ENCODE measurements at places on chromosomes 7 and 10.
A peak's percentile ranks its signal among the peaks of the same experiment; 100 is the strongest.

DNA sequence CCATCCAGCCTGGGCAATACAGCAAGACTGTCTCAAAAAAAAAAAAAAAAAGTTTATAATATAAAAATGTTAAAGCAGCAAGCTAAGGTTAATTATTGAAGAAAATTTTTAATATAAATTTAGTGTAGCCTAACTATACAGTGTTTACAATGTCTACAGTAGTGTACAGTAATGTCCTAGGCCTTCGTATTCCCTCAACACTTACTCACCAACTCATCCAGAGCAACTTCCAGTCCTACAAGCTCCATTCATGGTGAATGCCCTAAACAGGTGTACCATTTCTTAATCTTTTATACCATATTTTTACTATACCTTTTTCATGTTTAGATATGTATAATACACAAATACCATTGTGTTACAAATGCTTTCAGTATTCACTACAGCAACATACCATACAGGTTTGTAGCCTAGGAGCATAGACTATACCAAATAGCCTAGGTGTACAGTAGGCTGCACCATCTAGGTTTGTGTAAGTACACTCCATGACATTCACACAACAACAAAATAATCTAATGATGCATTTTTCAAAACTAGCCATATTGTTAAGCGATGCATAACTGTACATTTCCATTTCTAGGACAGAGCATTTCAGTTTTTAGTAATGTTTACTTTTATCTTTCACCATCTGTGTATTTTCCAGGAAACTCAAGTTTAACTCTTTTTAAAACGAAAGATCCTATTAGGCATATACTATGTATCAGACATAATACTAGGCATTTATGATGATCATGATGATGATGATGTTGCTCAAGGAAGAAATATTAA is 43.3 kb downstream of the CNOT4 start:
- DNase-seq: no peak

- DNase-seq: peak; percentile 30
These were observed 153.3 kb downstream of the STK31 start for GRCh38 chr7:23863209-23863787.

- DNase-seq: peak; percentile 53
These were observed 168.6 kb downstream of the MLLT10 start for GRCh38 chr10:21702633-21703111.

DNA sequence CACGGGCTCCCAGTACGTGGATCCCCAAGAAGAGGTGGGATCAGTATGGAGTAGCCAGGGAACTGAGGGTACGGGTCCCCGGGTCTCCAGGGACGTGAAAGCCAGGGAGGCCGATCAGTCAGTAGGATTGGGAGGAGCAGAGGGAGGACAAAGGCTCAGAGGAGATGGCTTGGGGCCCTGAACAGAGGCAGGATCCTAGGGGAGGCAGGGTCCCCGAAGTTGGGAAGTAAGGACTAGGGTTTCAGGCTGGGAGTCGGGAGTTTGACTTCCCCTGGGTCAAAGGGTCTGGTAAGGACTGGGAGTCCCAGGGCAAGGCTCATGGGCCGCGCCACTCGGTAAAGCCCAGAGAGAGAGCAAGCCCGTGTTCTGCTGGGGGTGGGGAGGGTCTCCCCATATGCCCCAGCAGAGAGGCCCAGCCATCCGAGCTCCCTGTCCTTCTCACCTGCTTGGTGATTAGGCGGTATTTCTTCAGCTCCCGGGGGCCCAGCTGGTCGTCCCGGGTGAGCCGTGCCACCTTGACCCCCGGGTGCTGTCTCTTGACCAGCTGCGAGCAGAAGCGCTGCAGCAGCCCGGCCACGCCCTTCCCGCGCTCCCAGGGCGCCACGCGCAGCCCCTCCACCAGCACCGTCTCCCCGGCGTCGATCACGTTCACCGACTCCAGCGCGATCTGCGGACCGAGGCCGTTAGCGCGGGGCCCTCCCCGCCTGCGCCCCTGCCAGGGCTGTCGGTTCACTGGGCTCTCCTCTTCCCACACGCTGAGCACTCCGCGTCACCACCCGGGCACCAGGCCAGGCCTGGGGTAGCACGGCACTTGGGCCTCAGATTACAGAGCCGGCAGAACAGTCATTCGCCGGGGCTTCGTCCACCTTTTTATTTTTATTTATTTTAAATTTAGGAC is 7.0 kb downstream of the NAT16 start:
- DNase-seq: no peak

DNA sequence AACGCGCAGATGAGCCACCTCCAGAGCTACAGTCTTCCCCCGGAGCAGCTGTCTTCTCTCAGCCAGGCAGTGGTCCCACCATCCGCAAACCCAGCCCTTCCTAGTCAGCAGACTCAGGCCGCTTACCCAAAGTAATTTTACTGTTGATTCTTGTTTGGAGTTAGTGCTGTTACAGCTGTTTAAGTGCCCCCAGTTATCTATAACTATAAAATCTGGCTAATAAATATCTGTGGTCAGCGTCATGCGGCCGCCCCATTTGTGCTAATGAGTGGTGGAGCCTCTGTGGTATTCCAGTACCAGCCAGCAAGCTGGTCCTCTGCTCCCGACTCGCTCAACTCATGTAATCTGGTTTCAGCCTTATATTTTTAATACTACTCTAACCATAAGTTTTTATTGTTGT is 43.2 kb upstream of the TMEM236 start:
- DNase-seq: no peak

DNA sequence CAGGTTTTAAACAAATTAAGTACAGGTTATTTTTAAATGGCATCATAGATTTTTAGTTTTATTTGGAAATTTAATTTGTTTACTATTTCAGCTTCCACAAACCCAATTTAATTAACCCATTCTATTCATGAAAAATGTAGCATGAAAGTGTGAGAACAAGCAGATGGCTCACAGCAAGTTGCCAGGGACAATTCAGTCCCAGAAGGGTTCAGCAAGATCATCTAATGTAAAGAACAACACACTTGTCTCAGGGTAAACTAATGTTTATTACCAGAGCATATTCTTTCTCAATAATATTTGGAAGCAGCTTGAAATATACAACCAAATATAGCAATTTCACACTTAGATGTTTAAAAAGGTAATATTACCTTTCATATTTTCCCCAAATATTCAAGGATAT is 166.9 kb upstream of the SLC13A1 start:
- no peak for DNase-seq

DNA sequence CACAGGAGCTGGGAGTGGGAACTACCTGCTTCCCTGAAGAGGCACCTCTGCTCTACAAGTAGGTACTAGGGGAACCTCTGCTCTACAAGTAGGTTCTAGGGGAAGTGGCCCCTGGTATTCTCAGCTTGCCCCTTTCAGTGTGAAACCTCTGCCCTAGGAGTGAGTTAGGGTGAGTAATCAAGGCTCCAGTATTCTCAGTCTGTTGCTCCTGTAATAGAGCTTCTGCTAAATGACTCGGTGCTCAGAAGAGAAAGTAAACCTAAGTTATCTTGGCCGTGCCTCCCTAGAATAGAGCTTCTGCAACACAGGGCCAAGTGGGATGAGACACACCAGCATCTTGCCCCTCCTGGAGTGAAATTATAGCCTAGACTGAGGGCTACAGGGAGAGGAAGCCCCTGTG is 13.4 kb upstream of the RASSF4 start:
- DNase-seq: no peak

DNA sequence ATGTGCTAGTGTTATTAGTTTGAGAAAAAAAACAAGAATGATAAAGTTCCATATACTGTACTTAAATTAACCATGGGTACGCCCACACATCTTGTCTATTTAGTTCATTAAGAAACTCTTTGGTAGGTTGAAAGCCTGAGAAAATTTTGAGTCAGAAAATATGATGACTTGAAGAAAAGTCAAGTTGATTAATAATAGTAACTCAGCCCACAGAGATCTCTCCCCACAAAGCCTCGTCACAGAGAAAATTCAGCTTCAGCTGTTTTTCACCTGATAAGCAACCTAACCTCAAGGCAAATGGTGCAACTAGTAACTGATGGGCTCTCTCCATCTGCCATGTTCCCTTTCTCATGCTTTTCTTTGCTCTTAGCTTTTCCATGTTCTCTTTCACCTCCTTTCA is 1021.6 kb downstream of the GATA3 start:
- DNase-seq: no peak

DNA sequence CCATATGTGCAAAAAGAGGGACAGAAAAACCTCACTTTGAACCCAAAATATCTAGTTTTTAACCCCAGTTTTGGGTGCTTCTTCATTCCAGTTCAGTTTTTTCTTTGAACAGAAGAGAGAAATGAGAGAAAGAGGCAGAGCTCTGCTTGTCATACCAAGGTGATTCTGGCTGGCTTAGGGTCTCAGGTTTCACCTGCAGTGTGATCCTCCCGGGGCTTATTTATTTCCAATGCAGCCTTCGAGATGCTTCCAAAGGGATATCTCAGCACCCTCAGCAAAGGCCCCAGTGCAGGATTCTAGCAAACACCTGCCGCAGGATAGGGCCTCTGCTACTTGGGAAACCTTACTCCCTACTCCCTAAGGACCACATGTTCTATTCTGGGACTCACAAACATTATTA is 131.3 kb downstream of the WDR11 start:
- DNase-seq: no peak
